ENCODE measurements at places on chromosomes 6 and 20.
A peak's percentile ranks its signal among the peaks of the same experiment; 100 is the strongest.

- DNase-seq = no peak
Observed at GRCh38 chr6:18488004-18488403, 100.9 kb downstream of the RNF144B start.

DNA sequence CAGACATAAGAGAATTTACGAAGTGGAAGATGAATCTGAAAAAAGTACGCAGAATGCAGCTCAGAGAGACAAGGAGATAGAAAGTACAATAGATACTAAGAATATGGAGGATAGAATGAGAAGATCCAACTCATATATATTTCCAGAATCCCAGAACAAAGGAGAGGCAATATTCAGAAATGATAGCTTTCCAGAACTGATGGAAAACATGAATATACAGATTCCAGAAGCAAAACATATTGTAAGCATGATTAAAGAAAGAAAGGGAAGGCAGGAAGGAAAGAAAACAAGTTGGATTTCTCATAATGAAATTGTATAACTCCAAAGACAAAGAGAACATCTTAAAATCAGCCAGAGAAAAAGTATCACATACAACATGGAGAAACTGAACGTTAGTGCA lies 22.9 kb downstream of the GFRA4 start:
- DNase-seq = no peak

GRCh38 chr6:33505548-33506370 lies 51.4 kb downstream of the ZBTB9 start:
- no peak for DNase-seq

- DNase-seq = peak; percentile 40
Observed at GRCh38 chr20:3932681-3933080, 43.5 kb downstream of the PANK2 start.

DNA sequence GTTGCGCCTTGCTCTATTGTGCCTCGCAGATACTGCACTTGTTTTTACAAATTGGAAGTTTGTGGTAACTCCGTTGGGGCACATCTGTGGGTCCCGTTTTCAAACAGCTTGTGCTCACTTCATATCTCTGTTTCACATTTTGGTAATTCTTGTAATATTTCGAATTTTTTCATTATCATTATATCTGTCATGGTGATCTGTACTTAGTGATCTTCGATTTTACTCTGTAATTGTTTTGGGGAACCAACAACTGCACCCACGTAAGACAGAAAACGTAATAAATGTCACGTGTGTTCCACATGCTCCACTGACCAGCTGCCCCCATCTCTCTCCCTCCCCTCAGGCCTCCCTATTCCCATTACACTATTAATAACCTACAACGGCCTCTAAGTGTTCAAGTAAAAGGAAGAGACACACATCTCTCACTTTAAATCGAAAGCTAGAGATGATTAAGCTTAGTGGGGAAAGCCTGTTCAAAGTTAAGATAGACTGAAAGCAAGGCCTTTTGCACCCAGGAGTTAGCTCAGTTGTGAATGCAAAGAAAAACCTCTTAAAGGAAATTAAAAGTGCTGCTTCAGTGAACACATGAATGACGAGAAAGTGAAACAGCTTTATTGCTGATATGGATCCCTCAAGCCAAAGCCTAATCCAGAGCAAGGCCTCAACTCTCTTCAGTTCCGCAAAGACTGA lies 26.9 kb downstream of the TTLL2 start:
- no peak for DNase-seq

DNA sequence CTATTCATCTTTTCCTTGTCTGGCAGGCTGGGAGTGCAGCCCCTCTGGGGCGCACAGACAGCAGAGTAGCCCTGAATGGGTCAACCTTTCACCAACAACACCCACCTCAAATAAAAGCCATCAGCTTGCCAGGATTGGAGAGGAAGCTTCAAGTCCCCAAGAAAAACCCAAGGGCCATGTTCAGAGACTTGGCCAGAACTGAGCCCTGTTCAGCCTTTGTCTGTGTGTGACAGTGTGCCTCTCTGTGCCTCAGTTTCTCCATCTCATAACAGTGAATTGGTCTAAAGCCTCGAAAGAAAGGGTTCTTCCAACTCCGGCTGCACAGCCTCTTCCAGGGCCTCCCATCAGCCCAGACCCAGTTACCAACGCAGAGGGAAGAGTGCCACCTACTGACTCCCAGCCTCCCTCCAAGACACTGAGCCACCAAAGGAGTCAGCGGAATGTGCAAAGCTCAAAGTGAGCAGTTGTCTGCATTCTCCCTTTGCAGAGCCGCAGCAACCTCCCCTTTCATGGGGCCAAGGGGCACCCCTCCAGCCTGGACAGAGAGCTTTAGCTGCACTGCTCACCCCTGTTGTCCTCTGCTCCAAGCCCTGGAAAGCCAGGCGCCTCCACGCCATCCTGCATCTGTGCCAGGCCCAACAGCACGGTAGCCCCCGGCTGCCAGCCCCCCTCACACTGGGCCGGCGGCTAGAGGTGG lies 82.7 kb upstream of the TOP1 start:
- DNase-seq = peak; percentile 40

DNA sequence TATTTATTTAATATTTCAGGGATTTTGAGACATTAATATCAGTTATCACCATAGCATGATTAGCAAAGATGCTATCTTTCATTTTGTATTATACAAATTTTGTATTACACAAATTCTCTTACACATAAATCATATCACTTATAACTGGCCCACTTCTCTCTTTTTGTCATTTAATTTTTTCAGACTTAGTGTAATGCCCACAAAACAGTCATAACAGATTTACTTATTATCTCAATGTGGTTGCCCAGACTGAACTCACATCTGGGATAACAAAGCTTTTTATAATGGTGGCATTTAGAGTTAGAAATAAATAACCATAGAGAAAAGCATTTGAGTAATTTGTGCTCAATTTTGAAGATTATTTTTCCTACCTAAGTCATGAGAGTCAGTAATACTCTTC lies 148.3 kb downstream of the TFAP2B start:
- DNase-seq = no peak

DNA sequence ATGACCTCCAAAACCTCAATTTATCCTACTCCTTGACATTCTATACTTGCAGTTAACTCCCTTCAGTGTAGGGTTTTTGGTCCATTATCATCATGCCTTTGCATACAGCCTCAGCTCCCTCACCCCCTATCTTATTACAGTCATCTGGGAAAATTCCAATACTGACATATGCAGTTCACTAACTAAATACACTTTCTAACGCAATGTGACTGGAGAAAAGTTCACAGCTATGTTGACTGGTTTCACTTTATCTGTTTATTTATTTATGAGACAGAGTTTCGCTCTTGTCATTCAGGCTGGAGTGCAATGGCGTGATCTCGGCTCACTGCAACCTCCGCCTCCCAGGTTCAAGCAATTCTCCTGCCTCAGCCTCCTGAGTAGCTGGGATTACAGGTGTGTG lies 64.9 kb downstream of the CRYBG1 start:
- DNase-seq = no peak

Data from EL (cell line).